K562 (cell line): ENCODE measurements at places on chromosomes 6 and 20. TPM values are rescaled to one million over a fixed set of nuclear protein-coding genes. Genes with fewer than 3 reads are reported as not detected.

The GCLC gene
- total RNA-seq: 13.9 and 15.1 TPM in 2 replicates

The CD83 gene
- total RNA-seq: 3.2 and 3.4 TPM in 2 replicates

The C6orf141 gene
- total RNA-seq: not detected in 2 replicates

The NKX2-2 gene
- total RNA-seq: not detected in 2 replicates

The CST4 gene
- total RNA-seq: not detected in 2 replicates

The SEMG1 gene
- total RNA-seq: not detected in 2 replicates

The HAO1 gene
- not detected in 2 replicates for total RNA-seq

DNA sequence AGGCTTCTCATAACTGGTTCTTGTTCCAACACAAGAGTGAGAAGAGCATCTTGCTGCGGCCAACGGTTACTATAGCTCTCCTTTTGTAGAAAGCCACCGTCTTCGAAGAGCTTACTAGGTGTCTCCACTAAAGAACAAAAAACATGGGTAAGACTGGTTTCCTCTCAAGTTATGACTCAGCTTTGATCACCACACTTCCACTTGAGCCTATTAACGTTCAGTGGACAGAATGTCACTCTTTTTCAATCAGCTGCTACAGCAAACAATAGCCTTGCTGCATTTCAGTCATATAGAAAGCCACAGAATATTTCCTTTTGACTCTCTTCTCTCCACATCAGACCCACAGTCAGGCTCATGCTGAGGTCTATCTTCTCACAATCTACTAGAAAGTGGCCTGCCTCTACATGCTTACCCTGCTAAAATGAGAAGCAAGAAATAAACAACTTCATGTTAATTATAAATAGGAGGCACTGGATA lies 243.5 kb upstream of the PREP start:
- H3K27me3 ChIP-seq: peaks cover 4% of the 10 kb centered on the region
- no peaks in the 10 kb centered on the region for H3K4me1 ChIP-seq
- H3K36me3 ChIP-seq: no peaks in the 10 kb centered on the region
- H3K4me3 ChIP-seq: no peak overlapping the region
- no peak for DNase-seq
- H3K27ac ChIP-seq: no peak overlapping the region

DNA sequence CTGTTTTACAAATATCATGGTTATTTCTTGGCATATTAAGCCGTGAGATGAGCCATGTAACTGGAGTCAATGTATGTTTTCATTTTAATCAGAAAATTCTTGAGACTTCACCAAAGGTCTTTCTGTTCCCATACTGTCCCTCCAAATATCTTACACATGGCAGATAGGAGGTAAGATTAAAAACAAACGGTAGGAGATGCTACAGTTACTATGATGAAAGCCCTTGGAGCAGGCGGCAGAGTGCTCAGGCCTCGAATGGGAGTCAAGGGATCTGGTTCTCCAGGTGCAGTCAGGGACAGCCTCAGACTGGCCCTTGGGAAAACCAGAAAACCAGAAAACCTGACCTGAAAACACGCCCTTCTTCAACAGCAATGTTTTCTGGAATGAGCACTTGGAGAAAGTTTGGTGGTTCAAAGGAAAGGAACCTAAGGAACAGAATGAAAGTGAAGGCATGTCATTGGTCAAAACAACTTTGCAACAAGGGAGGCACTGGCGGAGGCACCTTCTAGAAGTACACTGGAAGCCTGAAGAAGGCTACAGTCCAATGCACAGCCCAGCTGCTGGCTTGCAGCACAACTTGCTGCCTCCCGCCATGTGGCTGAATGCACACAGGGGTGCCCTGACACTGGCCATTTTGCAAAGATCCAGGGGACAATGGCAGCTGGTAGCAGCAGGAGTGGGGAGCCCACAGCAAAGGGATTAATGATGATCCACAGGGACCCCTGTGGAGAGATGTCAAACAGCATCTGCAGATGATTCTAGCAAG lies 17.4 kb upstream of the FOXO3 start:
- no peak overlapping the region for H3K4me3 ChIP-seq
- no peak overlapping the region for H3K27ac ChIP-seq
- H3K4me1 ChIP-seq: no peaks in the 10 kb centered on the region
- H3K36me3 ChIP-seq: no peaks in the 10 kb centered on the region
- H3K27me3 ChIP-seq: no peaks in the 10 kb centered on the region
- DNase-seq: no peak

DNA sequence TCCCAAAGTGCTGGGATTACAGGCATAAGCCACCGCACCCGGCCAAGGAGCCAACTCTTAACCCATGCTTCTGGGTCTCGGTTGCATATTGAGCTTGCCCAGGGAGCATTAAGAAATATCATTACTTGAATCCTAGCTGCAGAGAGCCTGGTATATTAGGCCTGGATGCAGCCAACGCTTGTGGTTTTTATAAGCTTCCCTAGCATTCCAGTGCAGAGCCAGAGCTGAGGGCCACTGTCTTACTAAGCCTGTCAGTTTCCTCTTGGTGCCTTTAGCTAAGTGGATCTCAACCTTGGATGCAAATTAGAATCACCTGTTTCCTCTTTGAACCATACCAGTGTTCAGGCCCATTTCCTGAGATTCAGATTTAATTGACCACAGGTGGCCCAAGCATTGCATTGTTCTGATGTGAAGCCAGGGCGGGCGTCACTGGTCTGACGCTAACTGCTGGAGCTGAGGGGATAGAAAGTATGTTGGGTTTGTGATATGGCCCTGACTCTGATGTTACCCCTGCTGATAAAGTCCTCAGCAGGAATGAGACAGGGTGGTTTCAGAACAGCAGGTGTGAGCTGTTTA lies 76.3 kb downstream of the BTBD3 start:
- no peak for DNase-seq
- no peak overlapping the region for H3K4me3 ChIP-seq
- H3K27ac ChIP-seq: no peak overlapping the region
- no peaks in the 10 kb centered on the region for H3K27me3 ChIP-seq

- DNase-seq: no peak
- no peaks in the 10 kb centered on the region for H3K27me3 ChIP-seq
- H3K4me3 ChIP-seq: no peak overlapping the region
- H3K27ac ChIP-seq: no peak overlapping the region
- H3K4me1 ChIP-seq: peaks cover 5% of the 10 kb centered on the region
Measured at GRCh38 chr6:29619578-29620160, 13.3 kb downstream of the GABBR1 start.

- no peaks in the 10 kb centered on the region for H3K27me3 ChIP-seq
- H3K4me1 ChIP-seq: no peaks in the 10 kb centered on the region
- no peak for DNase-seq
- no peak overlapping the region for H3K4me3 ChIP-seq
- no peaks in the 10 kb centered on the region for H3K36me3 ChIP-seq
Measured at GRCh38 chr6:143699430-143699825, 21.7 kb downstream of the PHACTR2 start.

DNA sequence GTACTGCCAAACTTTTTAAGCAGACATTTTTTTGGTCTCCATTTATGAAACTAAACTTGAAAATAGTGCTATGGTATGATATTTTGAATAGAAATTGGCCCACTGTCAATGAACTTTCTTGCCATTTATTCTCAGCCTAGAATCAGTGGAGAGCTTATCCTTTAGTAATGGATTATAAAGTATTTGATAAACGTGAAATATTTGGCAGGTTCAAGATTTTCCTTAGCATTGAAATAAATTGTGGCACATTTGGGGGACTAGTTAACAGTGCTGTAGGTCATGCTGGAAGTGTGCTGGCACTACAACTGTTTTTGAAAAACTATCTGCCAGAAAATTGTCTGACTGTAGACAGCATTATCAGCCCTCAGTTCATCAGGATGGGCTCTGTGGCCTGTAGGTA lies 2.1 kb downstream of the PRSS35 start:
- H3K4me3 ChIP-seq: no peak overlapping the region
- peaks cover 9% of the 10 kb centered on the region for H3K4me1 ChIP-seq
- no peak for DNase-seq
- H3K27me3 ChIP-seq: peaks cover 7% of the 10 kb centered on the region; the same call in 2 of the 3 replicates
- no peak overlapping the region for H3K27ac ChIP-seq

DNA sequence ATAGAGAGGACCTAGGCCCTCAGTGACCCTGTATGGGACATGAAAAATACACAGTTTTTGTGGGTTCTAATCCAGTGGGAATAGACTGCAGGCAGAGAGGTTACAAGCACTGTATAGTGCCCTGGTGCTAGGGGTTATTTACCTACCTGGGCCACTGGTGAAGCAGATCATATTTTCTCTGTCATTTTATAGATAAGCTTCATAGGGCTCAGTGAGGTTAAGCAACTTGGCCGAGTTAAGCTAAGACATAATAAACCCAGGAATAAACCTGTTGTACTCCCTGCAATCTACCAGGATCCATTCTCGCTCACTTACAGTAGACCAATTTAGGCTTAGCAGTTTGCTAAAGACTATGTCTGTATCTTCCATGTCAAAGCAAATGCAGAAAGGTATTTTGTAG lies 340.6 kb upstream of the KHDRBS2 start:
- H3K4me1 ChIP-seq: no peaks in the 10 kb centered on the region
- H3K4me3 ChIP-seq: no peak overlapping the region
- H3K36me3 ChIP-seq: no peaks in the 10 kb centered on the region
- H3K27ac ChIP-seq: no peak overlapping the region
- H3K27me3 ChIP-seq: no peaks in the 10 kb centered on the region

DNA sequence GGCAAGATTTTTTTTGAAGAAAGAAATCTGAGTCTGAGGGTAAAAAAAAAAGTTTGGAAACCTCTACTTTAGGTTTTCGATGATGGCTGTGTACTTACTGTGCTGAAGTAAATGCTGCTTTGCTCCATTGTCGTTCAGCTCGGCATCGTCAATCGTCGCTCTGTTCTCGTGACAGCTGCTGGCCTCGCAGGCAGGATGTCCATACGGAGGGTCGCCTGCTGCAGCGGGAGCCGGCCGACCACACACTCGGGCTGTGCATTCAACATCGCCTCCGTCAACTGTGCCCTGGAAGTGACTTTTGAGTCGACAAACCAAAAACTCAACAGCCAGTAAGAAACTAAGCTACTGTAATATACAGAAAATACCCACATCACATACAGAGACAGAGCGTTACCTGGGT lies 53.1 kb upstream of the SMOC2 start:
- no peak for DNase-seq
- H3K4me3 ChIP-seq: no peak overlapping the region
- H3K27me3 ChIP-seq: peaks cover 58% of the 10 kb centered on the region
- no peaks in the 10 kb centered on the region for H3K36me3 ChIP-seq
- no peak overlapping the region for H3K27ac ChIP-seq

DNA sequence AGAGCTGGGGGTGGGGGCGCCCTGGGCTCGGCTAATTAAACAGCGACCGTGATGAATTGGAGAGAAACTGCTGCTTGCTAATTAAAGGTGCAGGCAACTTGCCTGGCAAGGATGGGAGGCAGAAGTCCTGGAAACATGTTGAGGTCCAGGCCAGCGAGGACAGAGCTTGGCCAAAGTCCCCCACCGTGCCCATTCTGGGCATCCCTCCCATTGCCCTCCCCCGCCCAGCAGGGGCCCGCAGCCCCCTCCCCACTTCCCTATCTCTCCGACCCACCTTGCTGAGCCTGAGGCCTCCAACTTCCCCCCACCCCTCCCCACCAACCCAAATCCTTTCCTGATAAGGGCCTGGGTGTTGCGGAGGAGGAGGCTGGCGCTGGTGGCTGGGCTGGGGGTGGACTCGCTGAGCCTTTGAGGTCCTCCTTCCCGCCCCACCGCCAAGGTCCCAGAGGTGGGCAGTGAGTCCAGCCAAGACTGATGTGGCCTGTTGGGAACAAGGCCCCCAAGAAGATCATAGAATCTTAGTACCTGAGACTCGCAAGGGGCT lies 23.3 kb downstream of the C20orf203 start:
- H3K4me3 ChIP-seq: no peak overlapping the region
- no peaks in the 10 kb centered on the region for H3K36me3 ChIP-seq
- peak; percentile 91 for DNase-seq
- peak overlapping the region; percentile 55 for H3K27ac ChIP-seq
- H3K4me1 ChIP-seq: peaks cover 45% of the 10 kb centered on the region

- no peak overlapping the region for H3K27ac ChIP-seq
- H3K4me1 ChIP-seq: no peaks in the 10 kb centered on the region
- no peak overlapping the region for H3K4me3 ChIP-seq
- no peaks in the 10 kb centered on the region for H3K27me3 ChIP-seq
Measured at GRCh38 chr6:72140795-72141194, 254.4 kb downstream of the RIMS1 start.

DNA sequence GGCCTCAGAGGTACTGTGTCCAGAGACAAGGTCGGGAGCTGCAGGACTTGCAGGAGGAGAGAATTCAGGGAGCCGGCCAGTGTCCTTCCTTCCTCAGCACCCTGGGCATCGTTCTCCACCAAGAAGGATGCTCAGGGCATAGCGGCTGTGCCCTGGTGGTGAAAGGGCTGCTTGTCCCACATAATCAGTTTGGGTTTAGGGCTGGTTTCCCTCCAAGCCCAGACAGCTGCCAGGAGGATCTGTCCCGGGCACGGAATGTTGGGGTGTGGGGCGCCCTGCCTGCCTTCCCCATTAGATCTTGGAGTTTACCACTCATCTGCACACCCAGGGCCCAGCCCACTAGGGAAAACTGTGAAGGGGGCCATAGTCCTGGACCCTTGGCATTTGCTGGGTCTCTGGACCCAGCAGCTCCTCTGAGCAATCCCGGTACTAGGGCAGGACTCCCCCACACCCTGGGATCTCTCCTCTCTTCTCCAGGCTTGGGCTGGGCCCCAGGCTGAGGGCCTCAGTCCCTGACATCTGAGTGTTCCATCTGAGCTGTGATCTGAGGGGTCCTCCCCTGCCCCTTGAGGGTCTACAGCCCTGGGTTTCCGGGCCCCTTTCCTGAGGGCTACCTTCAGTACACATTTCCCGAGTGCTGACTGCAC lies 18.6 kb upstream of the SPDEF start:
- H3K4me1 ChIP-seq: peaks cover 34% of the 10 kb centered on the region
- H3K27me3 ChIP-seq: no peaks in the 10 kb centered on the region

DNA sequence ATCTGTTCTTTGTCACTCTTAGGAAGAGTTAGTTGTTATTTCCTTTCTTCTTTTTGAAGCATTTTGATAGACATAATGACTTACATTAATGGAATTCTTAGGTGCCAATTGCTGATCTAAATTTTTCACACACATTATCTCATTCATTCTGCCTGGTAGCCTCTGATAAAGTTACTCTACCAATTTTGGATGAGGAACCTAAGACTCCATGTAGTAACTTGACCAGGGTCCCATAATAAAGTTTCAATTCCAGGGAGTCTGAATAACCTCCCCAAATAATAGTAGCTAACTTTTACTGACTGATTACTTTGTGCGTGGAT lies 73.2 kb upstream of the CITED2 start:
- H3K4me3 ChIP-seq: no peak overlapping the region
- DNase-seq: no peak
- H3K4me1 ChIP-seq: peaks cover 14% of the 10 kb centered on the region
- H3K27ac ChIP-seq: peak overlapping the region; percentile 87
- H3K36me3 ChIP-seq: no peaks in the 10 kb centered on the region

GRCh38 chr6:124200661-124201060 lies 397.0 kb downstream of the NKAIN2 start:
- H3K4me3 ChIP-seq: no peak overlapping the region
- H3K27ac ChIP-seq: no peak overlapping the region
- H3K36me3 ChIP-seq: no peaks in the 10 kb centered on the region
- no peaks in the 10 kb centered on the region for H3K4me1 ChIP-seq

DNA sequence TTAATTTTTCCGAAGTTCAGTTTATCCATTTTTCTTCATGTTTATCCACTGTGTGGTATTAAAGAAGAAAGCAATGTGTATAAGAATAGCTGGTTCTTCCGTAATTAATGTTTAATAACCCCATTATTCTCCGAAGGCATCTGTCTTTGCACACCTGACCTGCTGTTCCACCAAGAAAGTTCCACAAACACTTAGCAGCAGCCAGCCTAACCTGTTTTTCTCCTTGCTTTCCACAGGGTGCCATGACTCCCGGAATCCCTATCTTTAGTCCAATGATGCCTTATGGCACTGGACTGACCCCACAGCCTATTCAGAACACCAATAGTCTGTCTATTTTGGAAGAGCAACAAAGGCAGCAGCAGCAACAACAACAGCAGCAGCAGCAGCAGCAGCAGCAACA lies 7.4 kb downstream of the TBP start:
- no peak overlapping the region for H3K27ac ChIP-seq
- no peaks in the 10 kb centered on the region for H3K27me3 ChIP-seq
- no peak for DNase-seq
- peaks cover 89% of the 10 kb centered on the region for H3K36me3 ChIP-seq
